Islet precursor cell (in vitro differentiated cells): ENCODE measurements at places on chromosomes 12 and 14.

GRCh38 chr12:111447571-111448265, 42.0 kb downstream of the SH2B3 start:
- DNase-seq, result peak; percentile 53

- DNase-seq, result peak; percentile 76
Observed at GRCh38 chr12:118103201-118103600, 610 bp downstream of the VSIG10 start.

DNA sequence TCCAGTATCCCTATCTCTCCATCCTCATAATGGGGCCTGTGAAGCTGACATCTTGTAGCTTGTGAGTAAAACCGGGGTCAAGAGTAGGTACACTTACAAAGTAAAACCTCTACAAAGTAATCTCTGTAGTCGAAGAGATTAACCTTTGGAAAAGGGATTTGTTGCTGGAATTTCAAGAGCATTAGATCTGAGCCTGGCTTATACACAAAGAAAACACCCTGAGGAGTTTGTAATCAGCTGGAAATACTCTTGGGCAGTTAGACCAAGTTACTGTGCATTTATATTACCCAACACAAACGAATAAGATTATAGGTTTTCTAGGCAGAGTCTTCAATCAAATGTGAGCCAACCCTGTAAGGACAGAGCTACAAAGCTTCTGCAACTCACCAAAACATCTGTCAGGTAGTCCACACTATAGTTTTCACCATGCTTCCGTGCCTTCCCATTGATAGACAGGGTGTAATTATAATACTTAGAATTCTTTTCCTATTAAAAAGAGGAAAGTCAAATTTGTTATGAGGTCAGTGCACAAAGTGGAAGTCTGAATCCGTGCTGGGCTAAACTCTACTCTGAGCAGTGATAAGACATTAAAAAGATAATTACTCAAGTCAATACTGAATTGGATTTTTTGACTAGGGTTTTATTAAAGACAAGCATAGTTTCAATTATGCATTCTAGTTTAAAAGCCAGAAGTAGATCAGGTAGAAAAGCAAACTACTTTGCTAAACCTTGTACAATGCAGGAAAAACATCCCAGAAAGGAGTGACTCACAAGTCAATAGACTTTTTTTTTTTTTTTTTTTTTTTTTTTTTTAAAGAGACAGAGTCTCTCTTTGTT, 14.6 kb downstream of the GNS start:
- DNase-seq, result no peak

DNA sequence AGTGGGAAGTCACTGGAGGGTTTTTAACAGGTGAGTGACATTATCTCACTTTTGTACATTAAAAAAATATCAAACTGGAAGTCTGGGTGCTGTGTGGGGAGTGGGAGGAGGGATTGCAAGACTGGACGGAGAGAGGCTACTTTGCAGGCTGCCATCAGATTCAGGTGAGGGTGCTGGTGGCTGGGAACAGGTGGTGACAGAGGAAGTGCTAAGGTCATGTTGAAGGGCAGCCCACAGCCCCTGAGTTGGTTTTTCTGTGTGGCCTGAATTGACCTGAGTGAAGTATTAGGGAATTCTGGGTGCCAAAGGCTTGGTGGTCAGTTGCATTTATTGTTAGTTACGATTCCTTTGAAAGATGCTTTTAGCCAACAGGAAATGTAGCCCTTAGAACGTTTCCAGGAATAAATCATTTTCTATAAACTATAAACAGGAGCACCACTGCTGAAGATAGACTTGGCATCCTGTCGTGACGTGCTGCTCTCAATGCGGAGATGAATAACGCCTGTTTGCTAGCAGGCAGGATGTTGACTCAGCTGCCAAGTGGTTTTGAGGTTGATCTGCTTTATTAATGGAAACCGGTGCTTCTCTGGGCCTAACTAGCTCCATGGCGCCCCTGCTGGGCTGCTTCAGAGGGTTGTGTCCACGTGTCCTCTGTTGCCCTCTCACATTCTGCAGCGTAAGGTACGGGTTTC, 707.5 kb upstream of the TMEM132C start:
- DNase-seq, result peak; percentile 82

DNA sequence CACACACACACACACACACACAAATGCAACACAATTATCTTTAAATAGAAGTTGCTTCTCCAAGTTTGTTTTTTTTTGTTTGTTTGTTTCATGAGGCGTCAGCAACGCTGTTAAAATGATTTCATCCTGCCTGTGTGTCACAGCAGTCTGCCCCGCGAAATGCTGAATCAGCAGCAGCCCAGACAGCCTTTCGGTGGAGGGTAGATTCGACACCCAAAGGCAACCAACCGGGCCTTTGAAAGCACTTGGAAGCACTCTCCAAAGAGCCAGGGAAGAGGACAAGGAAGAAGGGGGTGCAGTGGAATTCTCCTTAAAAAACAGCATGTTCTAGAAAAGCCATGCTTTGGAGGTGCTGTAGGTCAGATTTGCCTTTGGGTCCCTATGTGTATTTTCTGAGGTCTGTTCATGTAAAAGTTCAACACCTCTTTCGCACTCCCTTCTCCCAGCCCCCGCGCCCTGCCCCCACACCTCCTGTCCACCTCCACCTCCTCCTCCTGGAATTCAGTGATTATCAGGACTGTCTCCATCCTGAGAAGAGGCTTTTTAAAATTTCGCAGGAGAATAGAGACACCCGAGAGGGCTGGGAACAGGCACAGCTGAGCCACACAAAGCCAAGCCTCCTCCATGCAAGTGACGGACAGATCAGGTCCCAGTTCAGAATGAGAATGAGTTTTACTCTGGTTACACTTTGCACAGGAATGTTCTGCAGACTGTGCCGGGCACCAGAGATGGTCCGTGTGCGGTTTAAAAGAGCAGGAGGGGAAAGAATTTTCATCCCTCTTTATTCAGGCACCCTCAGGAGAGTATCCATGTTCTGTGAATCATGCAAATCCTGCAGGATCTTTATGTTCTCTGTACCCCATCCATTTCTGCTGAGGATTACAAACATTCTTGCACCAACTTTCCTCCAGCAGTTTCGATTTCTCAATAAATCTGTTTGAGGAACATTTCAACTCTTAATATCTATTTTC, 177.9 kb downstream of the ETV6 start:
- peak; percentile 87 for DNase-seq

- DNase-seq, result no peak
Observed at GRCh38 chr12:46559311-46559710, 186.7 kb upstream of the SLC38A2 start.

- DNase-seq, result no peak
Observed at GRCh38 chr14:83607682-83608081, 1922.3 kb upstream of the FLRT2 start.

DNA sequence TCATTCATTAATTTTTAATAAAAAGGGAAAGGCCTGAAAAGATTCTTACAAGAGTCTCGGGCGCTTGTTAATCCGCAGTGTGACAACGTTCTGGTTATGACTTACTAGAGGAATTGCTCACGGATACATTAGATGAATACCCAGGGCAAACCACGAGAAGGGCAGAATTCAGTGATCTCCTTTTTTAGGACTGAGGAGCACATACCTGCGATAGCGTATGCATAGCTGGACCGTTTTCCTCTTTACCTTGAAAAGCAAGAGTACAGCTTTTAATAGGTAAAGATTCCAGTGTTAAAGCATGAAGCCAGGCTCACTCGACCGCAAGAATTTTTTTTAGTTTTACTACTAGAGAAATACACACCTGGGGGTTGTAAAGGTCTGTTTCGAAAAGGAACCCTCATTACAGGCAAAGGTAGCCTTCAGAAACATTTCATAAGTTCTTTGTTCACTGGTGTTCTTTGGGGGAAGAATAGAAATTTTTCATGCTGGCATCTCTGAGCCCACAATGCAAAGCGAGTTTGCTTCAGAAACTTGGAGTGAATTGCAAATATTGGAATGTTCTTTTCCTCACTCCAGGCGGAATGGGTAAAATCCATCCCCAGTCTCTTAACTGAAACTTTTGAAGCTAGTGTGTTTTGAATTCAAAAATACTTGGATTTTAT, 953 bp downstream of the MAPK1IP1L start:
- DNase-seq, result no peak

- no peak for DNase-seq
Observed at GRCh38 chr14:60245380-60246177, 3.4 kb upstream of the PPM1A start.

DNA sequence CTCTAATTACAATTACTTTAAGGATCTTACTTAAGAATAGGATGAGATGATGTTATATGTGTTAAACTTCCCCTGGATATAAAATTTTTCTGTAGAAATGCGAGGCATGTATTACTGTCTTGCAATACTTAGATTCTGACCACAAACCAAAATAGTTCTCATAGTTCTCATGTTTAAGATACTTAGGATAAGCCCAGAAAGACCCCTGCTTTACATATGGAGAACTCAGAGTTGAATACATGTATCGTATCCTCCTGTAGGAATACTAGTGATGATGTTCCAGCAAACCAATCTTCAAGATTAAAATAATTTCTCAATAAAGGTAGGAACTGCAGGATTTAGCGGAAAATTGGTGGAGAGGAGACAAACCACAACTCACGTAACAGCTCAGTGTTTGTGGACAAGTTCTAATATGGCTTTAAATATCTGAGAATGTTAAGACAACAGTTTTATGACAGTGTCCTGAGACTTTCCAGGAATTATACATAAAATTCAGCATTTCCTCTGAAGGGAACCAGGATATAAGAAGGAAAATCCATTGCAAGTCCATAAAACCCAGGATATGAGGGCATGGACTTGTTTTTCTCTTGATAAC, 114.7 kb upstream of the CRY1 start:
- DNase-seq, result no peak

DNA sequence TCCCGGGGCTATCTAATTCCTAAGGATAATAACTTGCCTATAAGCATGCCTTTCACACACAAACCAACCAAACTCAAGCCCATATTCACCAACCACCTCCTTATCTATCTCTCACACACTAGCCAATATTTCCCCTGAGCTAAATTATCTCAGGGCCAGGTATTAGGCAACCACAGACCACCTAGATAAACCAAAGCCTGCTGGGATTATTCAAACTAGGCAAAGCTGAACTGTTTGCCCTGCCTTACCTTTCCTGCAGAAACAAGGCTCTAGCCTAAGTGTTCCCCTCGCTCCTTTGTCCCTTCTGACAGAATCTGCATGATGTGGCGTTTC, 114.7 kb upstream of the EEA1 start:
- no peak for DNase-seq

GRCh38 chr12:57129889-57130288, 1.6 kb downstream of the LRP1 start:
- no peak for DNase-seq

DNA sequence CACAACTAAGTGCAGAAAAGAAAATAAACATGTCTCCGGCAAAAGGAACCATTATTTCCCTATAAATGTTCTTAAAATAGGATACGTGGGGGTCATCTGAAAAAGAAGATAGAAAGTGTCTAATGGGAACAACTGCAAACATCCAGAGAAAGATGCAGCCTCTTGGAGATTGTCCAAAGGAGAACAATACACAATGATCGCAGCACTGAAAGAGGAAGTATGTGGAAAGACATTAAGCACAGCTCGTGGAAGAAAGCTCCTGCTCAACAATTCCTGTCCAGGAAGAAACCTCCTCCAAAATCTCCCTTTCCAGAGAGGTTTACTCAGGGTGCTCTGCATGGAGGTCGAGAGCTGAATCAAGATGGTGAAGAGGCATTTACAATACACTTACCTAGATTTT, 2.5 kb upstream of the LALBA start:
- no peak for DNase-seq

GRCh38 chr14:33914676-33915516, 36.0 kb downstream of the EGLN3 start:
- DNase-seq, result peak; percentile 88

DNA sequence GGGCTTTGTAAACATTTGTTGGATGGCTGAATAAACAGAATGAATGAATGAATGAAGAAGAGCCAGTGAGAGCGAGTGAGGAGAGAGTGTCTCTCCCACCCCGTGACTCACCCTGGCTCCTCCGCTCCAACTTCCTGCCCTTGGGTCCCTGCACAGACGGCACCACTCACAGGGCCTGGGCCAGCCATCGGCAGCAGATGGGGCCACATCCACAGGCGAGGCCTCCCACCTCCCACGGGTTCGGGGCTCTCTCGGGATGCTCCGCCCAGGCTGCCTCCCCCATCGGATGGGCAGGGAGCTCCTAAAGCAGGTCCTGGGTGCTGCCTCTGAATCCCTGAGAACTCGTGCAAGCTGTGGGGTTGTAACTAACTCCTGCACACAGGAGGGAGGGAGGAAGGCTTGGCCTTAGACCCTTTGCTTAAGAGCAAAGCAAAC, 41.3 kb downstream of the CCNK start:
- DNase-seq, result peak; percentile 88

DNA sequence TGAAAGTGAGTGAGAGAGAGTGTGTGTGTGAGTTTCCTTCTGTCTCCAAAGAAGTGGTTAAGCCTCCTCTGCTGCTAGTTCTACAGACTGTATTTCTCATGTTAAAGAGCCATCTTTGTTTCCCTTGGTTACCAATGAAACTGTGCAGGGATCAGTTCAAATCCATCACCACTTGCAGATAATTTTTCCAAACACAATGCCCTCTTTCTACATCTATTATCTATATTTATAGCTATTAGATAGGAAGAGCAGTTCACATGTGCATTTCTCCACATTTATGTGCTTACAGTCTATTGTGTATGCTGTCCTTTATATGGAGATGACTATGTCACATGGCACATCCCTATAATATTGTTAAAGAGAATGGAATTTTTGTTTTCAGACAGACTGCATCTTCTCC, 2.2 kb upstream of the DAAM1 start:
- no peak for DNase-seq

GRCh38 chr14:76780875-76781647, 19.8 kb downstream of the VASH1 start:
- no peak for DNase-seq

- no peak for DNase-seq
Observed at GRCh38 chr14:78440356-78440894, 270.3 kb downstream of the NRXN3 start.

- no peak for DNase-seq
Observed at GRCh38 chr14:87497301-87497700, 495.7 kb downstream of the GALC start.

DNA sequence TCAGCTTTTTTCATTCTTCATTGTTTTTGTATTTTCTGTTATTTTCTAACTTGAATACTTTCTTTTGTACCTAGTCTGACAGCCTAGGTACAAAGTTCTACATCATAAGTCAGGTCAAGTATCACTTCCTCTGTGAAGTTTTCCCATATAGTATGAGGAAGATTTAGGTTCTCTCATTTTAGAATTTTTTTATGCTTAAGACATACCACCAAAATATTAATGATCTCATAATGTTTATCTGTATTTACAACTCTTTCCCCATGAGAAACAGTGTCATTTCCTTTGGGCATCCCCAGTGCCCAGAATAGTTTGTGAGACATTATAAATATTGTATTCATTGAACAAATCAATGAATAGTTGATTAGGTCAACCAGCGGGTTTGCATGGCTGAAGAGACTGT, 3.1 kb upstream of the ATF7IP start:
- no peak for DNase-seq

- DNase-seq, result no peak
Observed at GRCh38 chr12:9049520-9050133, 60.3 kb downstream of the KLRG1 start.

GRCh38 chr12:126483145-126484068, 1418.2 kb downstream of the AACS start:
- DNase-seq, result no peak
